GM12891 (cell line): ENCODE measurements at places on chromosomes 11 and 22.

DNA sequence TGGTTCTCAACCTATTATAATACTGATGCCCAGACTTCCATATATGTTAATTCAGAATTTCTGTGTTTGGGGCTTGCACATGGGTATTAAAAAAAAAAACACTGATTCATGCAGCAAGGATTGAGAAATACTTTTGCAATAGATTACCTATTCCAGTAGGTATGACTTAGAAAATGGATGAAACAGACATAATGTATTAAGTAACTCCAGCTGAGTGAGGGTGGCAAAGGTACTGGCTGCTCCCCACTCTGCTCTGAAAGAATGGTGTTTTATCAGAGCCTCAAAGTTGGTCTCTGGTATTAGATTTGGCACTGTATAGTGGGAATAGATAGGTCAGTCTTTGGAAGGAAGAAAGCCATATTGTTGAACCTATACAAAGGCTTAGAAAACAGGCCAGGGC lies 234.3 kb upstream of the FOLH1 start:
- no peak for DNase-seq

GRCh38 chr11:16963316-16963876 lies 50.8 kb downstream of the PLEKHA7 start:
- DNase-seq: no peak

DNA sequence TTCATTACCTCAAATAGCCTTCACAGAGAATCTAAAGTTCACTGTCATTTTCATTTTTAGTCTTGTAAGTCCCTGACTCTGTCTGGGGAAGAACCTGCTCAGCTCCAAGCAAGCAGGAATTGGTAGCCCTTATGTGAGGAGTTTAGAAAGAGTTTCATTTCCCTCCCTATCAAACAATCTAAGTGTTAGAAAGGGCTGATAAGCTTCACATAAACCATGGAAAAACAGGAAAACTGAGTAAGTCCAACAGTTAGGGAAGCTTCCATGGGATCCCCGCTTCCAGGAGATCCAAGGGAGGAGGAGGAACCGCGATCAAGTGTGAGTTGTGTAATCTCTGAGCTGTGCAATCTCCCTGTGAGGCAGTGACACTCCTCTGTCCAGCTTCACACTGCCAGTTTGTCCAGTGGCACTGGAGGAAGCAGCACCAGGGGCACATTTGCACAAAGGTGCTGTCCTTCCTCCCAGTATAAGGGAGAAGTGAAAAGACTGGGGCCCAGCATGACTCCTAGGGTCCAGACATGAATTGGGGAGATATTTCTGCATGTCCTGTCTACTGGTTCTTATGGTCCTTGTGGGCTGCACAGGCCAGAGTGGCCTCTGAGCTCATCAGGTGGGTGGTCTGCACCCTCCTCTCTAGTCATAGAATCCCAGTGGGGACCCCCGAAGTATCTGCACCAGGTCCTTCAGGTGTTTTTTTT lies 4.3 kb downstream of the PRAME start:
- DNase-seq: no peak

GRCh38 chr22:40345815-40346184 lies 500 bp upstream of the ADSL start:
- DNase-seq: no peak

DNA sequence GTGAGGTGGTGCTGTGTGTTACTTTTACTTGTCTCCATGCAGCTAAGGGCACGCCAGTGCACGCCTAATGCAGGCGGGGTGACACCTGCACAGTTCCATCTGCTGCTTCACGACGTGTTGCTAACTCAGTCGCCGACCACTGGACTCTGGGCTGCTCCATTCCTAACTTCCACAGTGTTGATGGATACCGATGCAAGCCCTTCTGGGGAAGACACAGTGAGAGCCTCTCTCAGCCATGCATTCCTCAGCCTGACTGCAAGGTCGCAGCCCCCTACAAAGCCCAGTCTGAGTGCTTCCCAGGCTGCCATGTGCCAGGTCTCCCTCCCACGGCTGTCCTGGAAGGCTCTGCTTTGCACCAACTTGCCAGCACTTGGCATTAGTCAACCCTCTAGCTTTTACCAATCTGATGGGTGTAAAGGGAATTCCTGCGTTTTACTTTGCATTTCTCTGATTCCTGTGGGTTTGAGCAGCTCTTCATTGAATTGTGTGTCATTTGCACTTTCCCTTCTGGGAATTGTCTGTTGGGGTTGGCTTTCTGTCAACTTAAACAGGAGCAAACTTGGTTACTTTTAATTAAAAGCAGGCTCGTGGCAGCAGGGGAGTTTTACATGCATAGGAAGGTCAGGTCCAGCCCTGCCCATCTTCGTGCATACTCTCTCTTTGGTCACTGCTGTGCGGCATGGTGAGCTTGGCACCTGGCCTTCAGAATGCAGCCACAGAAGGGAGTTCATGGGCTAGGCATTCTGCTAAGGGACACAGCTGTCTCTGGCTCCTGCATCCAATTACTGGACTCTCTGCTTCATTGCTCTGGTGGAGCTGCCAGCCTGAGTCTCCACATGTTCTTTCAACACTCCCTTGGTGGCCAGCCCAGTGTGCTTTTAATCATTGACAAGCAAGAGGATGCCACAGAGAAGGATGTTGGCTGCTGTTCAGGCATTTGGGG lies 34.6 kb upstream of the SHANK2 start:
- DNase-seq: no peak

- peak; percentile 61 for DNase-seq
Observed at GRCh38 chr22:37282385-37282677, at the start of gene CYTH4. TSS of gene CYTH4 (plus strand) at chr22:37282508. CDS start at chr22:37282570, 62 bp downstream.

GRCh38 chr11:66228521-66228920 lies 39.9 kb upstream of the RAB1B start:
- DNase-seq: no peak

- DNase-seq: no peak
Observed at GRCh38 chr11:129968591-129969419, 33.8 kb downstream of the PRDM10 start.

DNA sequence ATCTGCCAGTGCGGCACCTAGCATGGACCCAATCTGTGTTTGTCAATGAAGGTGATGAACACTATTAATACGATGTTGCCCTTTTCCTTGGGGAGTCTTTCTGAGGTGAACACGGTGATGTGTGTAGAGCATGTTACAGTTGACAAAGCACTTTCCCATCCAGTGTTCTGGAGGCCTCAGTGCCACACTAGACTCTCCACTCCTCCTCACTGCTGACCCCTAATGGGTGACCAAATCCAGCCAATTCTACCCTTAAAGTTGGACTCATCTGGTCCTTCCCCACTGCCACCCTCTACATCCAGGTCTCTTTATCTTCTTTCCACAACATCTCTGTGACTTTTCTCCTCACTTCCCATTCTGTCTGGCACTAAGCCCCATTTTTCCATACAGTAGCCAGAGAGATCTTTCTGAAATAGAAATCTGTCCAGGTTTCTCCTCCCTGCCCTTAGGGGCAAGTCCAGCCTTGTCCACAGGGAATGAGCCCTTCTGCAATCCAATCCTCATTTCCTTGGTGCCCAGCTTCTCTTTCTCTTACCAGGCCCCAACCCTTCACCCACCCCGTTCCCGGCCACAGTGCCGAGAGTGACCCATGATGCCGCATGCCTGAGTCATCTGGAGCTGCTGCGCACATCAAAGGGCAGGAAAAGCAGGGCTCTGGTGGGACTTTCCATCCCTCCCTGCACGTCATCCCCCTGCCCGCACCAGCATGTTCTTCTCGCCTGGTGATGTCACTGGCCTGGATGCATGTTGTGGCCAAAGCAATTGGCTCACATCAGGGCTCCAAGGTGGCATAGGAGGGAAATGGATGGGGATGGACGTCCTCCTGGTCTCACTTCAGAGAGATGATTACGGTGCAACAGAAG lies 64.2 kb downstream of the RASSF10 start:
- DNase-seq: no peak

DNA sequence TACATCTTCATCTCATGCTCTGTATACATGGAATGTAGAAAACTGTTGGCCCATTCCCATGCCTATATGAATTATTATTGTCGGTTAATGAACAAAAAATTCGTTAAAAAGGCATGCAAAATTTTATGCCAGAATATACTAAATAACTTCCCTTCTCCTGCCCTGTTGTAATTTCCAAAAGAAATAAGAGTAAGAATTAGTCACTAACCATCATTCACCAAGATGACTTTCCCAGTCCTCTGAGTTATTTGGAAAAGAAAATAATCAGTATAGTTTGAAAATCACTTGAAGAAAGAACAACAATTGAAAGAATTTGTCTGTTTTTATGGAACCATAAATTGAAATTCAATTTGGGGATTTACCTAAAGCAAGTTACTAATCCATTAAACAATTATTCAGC lies 1149.1 kb upstream of the RAG2 start:
- no peak for DNase-seq

GRCh38 chr11:104925850-104926249 lies 27.6 kb upstream of the CASP12 start:
- DNase-seq: no peak

DNA sequence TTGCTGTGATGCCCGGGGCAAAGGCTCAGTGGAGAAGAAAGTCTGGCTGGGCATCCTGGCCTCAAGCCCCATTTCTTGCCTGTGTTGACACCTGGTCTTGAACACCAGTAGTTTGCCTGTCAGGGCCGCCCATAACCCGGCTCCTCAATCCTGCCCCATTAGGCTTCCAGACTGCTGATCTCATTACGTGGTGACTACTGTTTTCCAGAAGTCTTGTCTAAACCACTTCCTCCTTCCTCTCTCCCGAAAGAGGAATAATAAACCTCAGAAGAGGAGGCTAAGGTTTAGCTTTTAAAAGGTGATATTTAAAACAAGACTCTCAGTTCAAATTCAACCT lies 97.7 kb downstream of the CD44 start:
- DNase-seq: no peak

DNA sequence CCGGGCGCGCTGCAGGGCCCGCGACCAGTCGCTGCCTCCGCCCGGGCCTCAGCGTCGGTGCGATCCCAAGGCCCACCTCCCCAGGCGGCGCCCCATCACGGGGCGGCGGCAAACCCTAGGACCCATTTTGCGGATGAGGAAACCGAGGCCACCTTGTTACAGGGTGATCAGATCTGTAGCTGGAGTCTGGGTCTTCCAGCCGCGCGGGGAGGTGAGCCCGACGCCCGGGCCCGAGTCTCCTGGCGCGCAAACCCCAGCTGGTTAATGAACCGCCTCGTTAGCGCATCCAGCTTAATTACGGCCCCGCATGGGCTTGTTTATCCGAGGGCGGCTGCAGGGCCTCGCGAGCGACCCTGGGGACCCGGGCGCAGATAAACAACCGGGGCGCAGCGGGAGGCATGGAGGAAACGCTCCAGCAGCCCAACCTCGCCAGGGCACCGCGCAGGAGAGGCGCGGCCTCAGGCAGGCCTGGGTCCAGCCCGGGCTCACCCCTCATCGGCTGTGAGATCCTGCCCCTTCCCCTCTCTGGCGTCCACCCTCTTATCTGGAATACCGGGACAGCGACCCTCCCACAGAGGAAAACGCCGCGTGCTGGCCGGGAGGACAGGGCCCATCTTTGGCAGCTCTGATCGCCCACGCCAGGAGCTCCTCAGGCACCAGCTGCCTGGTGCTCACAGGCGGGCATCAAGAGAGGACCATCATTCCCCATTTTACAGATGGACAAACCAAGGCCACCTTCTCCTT lies 14.7 kb downstream of the OTUB1 start:
- DNase-seq: no peak

GRCh38 chr22:37328017-37328416 lies 45.7 kb downstream of the CYTH4 start:
- no peak for DNase-seq

GRCh38 chr22:28597665-28598064 lies 82.0 kb downstream of the TTC28 start:
- DNase-seq: no peak

DNA sequence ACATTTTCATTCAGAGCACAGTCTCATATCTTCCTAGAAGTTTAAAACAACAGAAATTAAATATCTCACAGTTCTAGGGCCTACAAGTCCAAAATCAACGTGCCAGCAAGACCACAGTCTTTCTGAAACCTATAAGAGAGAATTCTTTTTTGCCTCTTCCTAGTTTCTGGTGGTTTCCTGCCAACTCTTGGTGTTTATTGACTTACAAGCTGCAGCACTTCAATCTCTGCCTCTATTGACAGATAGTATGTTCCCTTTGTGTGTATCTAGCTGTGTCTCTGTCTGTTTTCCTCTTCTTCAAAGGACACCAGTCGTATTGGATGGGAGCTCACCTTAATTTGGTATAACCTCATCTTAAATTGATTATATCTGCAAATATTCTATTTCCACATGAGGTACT lies 347.5 kb downstream of the DCDC1 start:
- DNase-seq: no peak

GRCh38 chr11:117192401-117192875 lies 6.7 kb upstream of the TAGLN start:
- no peak for DNase-seq

GRCh38 chr11:88620568-88621130 lies 283.1 kb upstream of the CTSC start:
- DNase-seq: no peak

GRCh38 chr11:75558939-75559843 lies 2.9 kb upstream of the SERPINH1 start:
- DNase-seq: no peak

DNA sequence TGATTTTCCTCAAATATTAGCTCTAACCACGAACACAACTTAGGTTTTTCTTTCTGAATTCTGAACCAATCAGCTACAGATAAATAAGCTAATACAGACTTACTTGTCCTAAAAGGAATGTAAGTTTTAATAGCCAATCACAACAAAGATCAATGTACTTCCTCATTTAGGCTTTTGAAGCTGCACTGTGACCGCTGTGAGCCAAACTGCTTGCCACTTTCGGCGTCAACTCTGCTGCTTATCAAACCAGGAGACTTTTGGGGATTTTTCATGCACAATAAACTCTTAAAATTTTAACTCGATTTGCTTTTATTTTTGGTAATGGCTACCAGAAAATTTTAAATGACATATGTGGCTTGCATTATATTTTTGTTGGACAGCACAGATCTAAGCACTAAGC lies 92.5 kb downstream of the TMPRSS5 start:
- DNase-seq: no peak

GRCh38 chr11:31844351-31844750 lies 33.2 kb upstream of the PAX6 start:
- no peak for DNase-seq

GRCh38 chr22:23583836-23584235 lies 3.7 kb upstream of the IGLL1 start:
- no peak for DNase-seq

- no peak for DNase-seq
Observed at GRCh38 chr11:116736763-116737162, 36.0 kb downstream of the BUD13 start.

DNA sequence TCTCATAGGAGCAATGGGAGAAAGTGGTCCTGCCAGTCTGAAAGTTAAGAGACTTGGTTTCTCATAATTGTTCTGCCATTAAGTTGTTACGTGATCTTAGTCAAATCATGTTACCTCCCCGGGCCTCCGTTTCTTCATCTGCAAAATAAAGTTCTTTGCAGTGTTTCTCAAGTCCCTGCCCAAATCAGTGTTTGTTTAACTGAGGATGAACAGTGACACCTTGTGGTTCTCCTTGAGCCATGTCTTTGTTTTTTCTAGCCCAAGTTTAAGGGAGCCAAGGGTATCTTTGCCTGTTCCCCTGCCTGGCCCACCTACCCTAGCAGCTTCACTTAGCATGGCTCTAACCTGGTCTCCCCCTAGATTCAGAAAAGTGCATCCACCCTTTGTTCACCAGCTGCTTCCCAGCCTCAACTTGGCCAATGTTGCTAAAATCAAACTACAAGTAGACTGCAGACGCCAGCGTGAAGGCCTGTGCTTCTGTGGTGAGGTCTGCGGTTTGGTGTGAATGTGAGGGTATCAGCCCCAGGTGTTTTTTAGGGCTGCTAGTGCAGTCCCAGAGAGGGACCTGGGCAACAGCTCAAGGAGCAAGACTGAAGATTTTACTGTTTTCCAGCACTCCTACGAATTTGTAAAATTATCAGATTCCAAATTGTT lies 35.5 kb downstream of the FZD4 start:
- DNase-seq: peak; percentile 15

GRCh38 chr22:43039800-43040199 lies 24.9 kb upstream of the PACSIN2 start:
- DNase-seq: no peak
